RPMI8226 (cell line): ENCODE measurements at places on chromosomes 5 and 9.

DNA sequence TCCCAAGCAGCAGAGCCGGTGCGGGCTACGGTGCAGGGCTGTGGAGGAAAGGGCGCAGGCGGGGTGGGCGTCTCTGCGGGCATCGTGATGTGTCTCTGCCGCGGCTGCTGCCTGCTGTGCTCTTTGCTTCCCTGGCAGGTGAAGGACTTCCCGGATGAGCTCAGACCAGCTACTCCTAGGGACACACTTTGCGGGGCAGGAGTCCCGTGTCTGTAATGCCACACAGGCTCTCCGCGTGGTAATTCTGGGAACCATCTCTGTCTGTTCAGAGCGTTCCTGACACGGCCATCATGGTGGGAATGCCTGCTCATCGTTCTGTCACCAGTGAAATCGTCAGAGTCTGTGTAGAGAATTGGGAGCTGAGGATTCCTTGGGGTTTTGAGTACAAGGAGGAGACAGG, 235.5 kb downstream of the FANCC start:
- no peak for DNase-seq

DNA sequence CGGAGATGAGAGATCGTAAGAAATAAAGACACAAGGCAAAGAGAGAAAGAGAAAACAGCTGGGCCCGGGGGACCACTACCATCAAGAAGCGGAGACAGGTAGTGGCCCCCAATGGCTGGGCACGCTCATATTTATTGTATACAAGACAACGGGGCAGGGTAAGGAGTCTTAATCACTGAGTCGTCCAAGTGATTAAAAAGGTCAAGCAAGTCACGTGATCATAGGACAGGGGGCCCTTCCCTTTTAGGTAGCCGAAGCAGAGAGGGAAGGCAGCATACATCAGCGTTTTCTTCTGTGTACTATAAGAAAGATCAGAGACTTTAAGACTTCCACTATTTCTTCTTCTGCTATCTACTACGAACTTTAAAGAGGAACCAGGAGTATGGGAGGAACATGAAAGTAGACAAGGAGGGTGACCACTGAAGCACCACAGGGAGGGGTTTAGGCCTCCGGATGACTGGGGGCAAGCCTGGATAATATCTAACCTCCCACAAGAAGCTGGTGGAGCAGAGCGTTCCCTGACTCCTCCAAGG, 24.6 kb upstream of the QSOX2 start:
- no peak for DNase-seq

GRCh38 chr5:36734422-36734821, 128.0 kb downstream of the SLC1A3 start:
- DNase-seq: no peak

GRCh38 chr9:130535818-130536521, 43.4 kb upstream of the FUBP3 start:
- DNase-seq: no peak

DNA sequence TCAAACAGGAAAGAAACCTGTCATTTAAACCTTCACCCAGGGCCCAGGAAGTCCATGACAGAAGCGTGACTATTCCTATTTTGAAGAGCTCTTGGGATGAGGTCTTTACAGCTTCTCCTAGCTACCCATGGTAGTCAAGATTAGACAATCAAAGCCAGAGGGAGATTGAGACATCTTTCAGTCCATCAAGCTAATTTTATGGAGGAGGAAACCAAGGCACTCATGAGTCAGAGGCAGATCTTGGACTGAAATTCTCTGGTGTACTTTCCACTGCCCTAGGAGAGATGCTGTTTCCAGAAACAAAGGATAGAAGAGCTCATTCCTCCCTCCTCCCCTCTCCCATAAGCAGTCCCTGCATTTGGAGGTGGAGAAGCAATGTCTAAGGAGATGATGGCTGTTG, 9.2 kb downstream of the TNFSF8 start:
- DNase-seq: no peak

DNA sequence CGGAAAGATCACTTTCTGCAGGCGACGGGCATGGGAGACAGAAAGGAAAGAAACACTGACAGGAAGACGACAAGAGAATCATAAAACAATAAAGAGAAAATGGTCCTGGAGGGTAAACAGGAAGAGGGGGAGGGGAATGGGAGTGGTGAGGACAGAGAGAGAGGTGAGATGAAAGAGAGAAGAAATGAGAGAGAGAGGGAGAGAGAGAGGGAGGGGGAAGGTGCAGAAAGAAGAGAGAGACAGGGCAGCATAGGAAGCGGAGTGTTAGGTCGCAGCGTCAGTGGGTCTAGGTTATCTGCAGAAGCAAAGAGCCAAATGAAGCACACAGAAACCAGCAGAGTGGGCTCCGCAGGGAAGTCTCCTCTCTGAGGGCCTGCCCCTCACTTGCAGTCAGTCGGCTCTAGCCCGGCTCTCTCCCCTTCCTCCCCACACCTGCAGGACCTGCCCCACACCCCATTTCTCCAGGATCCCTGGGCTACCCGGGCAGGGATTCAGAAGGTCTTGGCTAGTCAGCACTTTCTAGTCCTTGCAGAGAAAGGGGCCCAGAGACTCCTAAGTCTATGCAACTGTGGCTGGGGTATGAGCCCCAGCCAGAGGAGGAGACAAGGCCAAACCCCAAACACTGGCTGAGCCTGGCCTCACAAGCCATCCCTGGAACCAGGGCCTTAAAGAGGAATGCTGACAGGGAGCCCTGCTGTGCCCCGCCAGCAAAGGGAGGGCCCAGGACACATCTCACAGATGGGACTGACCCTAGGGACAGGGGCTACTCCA, 29.7 kb upstream of the MEIKIN start:
- DNase-seq: no peak

GRCh38 chr5:43190755-43191603, 1.0 kb upstream of the NIM1K start:
- no peak for DNase-seq

GRCh38 chr9:135791431-135792267, 89.7 kb downstream of the KCNT1 start:
- DNase-seq: peak; percentile 52

GRCh38 chr5:57906671-57907070, 424.1 kb upstream of the ACTBL2 start:
- no peak for DNase-seq

GRCh38 chr5:37717613-37718431, 122.0 kb downstream of the GDNF start:
- no peak for DNase-seq
